Substantia nigra (tissue), 51 donors: ENCODE measurements at places on chromosomes 4 and X.
A peak's percentile ranks its signal among the peaks of the same experiment; 100 is the strongest.

DNA sequence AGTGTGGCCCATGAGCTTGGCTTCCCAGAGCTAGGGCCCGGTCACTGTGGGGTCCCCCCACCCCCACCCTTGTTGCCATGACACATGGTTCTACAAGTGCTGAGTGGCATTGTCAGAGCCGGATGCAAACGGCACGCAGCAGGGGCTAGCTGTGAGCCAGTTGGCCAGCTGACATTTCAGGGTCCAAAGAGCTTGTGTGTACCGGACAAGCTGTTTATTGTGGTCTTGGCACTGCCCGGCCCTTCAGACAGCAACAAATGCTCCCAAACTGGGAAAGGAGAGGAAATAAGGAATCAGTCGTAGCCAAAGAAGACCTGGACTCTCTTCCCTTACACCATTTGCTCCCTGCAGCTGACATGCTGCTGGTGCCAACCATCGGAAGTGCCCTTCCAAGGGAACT, 36.8 kb downstream of the TSC22D3 start:
- peak; percentile 45 for DNase-seq

DNA sequence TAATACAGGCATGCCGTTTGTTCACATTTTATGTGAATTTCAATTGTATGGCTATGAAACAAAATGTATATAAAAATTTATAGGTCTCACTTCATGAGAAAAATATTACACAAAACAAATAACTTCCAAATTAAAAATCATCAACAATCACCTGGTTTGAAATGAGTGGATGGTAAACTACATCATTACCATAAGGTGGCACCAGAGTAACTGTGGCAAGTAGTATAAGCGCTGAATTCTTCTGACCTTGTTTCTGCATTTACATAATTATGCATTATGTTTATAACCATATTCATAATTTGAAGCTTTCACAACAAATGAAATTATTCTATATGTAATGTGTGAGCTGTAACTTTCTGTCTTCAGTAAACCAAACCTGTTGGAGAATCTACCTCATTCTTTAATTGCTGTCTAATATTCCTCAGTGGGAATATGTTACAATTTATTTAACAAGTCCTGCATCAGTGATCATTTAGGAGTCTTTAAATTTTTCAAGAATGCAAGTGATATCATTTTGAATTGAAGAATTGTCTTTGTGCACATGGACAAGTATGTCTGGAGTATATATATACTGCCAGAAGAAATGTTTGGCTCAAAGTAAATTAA, 55.2 kb downstream of the MMRN1 start:
- no peak for DNase-seq

GRCh38 chrX:20884565-20884964, 489.7 kb upstream of the CNKSR2 start:
- DNase-seq, result no peak

- no peak for DNase-seq
Observed at GRCh38 chr4:184815046-184815877, 10.5 kb downstream of the ACSL1 start.

DNA sequence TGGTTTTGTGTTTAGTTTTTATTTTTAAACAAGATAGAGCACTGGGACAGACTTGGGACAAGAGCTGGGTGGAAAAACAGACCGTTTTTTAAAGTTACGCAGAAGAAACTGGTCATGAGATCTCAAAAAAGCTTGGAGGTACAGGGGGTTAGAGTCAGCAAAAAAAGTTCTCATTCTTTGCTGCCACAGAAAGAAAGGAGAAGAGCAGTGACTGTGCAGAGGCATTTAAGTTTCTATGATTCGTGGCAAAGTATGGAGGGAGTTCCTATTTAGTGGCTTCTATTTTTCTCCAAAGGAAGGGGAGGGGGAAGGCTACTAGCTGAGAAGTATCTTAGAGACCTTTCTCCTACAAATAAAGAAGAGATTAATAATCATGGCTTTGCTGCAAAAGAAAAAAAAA, 68.3 kb downstream of the MANBA start:
- no peak for DNase-seq

- DNase-seq, result no peak
Observed at GRCh38 chr4:36054694-36055422, 189.5 kb downstream of the ARAP2 start.

DNA sequence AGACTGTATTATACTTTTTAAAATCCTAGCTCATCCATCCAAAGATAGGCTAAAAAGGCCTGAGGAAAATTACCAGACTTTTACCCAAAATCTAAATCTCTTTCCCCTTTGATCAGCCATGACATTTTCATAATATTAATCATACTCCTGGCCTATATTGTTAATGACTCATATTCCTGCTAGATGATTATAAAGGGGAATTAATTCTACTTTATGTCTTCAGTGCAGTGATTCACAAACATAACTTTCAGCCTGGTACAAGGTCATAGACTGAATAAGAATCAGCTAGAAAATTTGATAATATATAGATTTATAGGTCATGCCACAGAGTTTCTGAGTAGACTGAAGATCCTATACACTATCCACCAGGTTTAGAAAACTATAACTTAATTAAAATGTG, 1905.4 kb downstream of the C4orf33 start:
- no peak for DNase-seq

DNA sequence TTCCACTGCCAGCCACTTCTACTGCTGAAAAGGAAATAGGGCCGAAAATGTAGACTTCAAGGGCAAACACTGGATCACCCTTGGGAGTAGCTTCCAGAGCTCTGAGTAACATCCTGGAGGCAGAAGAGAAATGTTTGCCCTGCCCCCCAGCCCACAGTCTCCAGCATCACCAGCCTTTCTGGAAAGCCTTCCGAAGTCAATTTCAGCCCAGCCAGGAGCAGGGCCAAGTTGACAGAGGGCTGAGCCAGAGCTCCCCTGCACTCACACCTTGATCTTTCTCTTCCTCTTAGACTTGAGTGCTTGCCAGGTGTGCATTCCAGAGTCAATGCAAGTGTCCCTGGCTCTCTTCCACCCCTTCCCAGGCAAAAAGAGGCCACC, 35.2 kb downstream of the SLC25A5 start:
- DNase-seq, result no peak

DNA sequence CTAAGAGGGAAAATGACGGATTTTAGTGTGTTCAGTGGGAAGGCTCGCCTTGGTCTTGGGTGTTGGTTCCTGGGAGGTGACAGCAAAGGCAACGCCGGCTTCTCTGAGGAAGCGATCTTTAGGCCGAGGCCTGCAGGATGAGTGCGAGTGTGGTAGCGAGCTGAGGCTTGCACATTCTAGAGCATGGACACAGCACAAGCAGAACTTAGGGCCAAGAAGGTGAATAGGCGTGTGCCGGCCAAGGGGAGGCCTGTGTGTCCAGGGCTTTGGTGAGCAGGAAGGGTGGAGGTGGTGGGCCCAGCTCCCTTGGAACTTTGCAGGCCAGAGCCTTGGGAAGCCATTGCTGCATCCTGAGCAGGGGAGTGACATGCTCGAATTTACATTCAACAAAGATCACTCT, 67.9 kb downstream of the TNIP2 start:
- DNase-seq, result no peak

GRCh38 chr4:94403751-94404150, 48.0 kb upstream of the PDLIM5 start:
- no peak for DNase-seq

- no peak for DNase-seq
Observed at GRCh38 chrX:124018023-124018422, 56.5 kb downstream of the STAG2 start.

- DNase-seq, result no peak
Observed at GRCh38 chr4:10667701-10668326, 16.8 kb downstream of the CLNK start.

GRCh38 chrX:43970528-43970927, 2.7 kb downstream of the NDP start:
- no peak for DNase-seq

DNA sequence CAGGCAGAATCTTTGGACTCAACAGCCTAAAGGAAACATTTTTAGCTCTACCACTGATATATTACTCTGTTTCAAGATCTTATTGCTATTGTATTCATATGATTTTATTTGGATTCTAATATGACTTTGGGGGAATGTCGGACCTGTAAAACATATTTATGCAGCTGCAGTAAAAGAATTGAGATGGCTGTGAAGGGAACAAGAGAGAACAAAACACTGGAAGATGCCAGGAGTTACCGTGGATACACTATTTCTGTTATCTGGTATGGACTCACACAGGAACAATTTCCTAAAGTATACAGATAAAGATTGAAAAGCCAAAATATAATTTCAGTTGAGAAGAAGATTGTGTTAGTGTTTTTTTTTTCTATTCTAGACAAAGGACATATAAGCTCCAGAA, 113.0 kb upstream of the DCLK2 start:
- no peak for DNase-seq

DNA sequence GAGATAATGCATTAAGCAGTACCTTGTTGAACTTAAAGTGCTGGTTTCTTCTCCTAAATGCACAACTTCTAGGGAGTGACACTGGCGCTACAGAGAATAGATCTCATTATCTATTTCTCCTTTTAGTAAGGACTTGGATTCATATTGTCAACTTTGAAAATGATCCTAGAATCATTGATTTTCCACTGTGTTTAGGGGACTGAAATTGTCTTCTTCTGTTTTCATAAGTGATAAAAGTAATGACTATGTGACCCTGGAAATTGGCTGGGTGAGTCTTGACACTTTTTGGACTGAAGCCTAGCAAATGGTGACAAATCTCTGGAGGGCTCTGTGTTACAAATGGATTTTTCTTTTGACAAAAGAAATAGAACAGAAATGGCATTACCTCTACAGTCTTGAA, 167.8 kb downstream of the NDST4 start:
- DNase-seq, result no peak

DNA sequence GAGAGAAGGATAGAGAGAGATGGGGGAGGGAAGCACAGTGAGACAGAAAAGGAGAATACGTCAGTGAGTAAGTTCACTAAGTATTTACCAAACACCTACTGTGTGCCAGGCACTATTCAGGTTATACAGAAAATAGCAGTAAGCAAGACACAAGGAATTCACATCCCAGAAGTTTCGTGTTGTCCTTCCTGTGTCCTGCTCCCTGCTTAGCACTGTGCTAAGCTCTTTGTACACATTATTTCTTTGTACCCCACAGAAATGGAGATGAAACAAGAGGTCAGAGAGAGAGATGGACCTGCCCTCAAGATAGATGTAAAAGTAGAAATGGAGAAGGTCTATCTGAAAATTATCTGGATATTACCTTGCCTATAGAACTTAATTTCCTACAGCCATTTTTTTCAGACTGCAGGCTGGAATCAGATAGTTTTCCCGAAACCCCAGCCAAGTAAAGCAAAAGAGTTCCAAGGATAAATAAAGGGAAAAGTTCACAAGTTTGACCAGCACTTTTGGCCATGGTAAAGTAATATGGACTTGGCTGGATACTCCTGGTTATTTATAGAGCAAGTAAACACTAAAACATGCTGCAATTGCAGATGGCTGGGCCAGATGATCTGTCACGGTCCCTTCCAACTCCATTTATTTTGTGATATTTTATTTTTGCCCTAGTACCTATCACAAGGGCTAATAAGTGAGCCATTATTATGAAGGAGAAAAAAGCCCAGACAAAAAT, 353.7 kb upstream of the SLC7A11 start:
- no peak for DNase-seq

DNA sequence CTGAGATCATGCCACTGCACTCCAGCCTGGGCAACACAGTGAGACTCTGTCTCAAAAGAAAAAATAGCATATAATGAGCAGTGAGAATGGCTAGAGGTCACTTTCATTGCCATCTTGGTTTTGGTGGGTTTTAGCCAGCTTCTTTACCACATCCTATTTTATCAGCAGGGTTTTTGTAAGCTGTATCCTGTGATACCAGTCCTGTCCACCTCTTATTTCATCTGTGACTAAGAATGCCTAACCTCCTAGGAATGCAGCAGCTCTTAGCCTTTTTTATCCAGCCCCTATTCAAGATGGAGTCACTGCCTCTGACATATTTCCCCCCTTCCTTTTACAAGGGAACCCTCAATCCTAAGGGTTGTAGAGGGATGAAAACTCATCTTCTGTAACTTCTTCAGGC, 26.1 kb upstream of the IGFBP7 start:
- no peak for DNase-seq

GRCh38 chr4:39054497-39054896, 7.5 kb upstream of the KLHL5 start:
- DNase-seq, result no peak

DNA sequence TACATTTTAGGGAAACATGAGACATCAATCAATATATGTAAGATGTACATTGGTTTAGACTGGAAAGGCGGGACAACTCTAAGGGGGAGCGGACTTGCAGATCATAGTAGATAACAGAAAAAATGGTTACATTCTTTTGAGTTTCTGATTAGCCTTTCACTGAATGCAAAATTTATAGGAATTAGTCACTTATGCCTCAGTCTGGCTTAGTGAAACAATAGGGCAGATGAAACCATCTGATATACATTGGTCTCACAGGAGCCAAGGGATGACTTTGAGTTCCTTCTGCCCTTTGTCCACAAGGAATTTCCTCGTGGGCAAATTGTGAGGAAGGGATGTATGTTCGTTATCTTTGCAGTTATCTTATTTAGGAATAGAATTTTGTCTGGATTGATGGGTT, 128.2 kb downstream of the ARSF start:
- no peak for DNase-seq

DNA sequence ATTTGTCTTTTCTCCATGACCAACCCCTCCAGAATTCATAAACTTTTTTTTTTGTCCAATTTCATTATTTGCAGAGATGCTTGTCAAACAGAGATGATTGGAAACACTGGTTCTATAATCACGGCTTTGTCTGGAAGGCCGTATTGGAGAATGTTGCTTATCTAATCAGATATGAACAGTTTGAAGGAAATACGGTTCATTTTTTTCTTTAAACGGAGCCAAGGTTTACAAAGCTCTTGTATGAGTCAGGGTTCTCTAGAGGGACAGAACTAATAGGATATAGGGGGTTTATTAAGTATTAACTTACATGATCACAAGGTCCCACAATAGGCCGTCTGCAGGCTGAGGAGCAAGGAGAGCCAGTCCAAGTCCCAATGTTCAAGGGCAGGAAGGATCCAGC, 1415.8 kb downstream of the C4orf33 start:
- DNase-seq, result no peak

GRCh38 chrX:44572340-44572938, 29.8 kb upstream of the FUNDC1 start:
- no peak for DNase-seq

DNA sequence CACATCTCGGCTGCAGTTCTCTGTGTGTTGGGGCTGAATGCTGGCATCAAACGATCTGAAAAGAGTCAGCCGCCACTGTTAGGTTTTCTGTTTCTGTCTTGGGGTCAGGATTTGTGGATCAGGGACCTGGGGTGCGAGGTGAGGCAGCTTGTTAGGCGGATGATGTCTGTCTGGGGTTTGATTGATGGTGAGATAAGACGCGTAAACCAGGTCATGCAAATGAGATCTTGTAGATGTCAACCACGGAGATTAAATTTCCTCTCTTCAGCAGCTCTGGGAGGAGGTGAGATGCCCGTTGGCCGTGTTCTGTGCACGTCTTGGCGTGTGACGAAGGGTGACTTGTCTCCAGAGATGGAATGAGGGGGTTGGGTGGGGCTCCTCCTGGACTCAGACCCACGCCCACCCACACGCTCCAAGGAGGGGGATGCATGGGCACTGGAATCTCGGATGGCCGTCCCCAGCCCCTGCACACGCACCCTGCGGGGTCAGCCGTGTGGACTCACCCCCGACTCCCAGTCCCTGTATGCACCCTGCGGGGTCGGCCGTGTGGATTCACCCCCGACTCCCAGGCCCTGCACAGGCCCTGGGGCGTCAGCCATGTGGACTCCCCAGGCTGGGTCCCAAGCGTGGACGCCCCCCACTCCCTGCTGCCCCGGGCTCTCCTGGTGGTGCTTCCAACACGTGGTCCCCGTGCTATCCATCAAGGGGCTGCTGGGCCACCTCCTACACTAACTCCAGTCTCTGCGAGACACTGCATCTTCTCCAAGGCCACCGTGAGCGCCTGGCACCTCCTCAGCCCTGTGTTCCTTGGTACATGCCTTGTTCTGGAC, 16.0 kb upstream of the UVSSA start:
- no peak for DNase-seq
